ENCODE measurements at places on chromosomes 2 and 18.
A peak's percentile ranks its signal among the peaks of the same experiment; 100 is the strongest.

- DNase-seq, result peak; percentile 2
Measured at GRCh38 chr2:182951948-182952663, 85.7 kb upstream of the FRZB start.

DNA sequence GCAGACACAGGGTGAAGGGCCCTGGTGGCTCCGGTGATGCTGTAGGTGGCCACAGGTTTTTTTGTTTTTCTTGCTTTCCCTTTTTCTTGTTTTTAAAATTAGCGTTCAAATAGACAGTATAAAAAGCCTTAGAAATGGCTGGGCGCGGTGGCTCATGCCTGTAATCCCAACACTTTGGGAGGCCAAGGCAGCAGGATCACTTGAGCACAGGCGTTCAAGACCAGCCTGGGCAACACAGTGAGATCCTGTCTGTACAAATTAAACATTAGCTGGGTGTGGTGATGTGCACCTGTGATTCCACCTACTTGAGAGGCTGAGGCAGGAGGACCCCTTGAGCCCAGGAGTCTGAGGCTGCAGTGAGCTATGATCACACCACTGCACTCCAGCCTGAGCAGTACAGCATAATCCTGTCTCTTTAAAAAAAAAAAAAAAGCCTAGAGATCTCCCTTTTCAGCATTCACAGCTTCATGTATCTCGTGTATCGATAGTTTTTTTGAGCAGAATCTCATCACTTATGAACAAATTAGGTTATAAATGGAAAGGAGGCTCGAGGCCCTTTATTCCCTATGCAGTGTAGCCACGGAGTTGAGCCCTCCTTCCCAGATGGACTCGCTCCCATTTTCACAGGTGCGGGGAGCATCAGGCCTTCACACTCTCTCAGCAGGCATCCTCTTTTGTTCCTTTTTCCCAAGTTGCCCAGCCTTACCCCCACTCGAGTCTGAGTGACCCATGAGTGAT lies 50.8 kb downstream of the EMILIN2 start:
- no peak for DNase-seq

- no peak for DNase-seq
Measured at GRCh38 chr2:122704109-122704563, 948.7 kb downstream of the TSN start.

- DNase-seq, result no peak
Measured at GRCh38 chr2:237281836-237282306, 132.1 kb downstream of the COL6A3 start.

DNA sequence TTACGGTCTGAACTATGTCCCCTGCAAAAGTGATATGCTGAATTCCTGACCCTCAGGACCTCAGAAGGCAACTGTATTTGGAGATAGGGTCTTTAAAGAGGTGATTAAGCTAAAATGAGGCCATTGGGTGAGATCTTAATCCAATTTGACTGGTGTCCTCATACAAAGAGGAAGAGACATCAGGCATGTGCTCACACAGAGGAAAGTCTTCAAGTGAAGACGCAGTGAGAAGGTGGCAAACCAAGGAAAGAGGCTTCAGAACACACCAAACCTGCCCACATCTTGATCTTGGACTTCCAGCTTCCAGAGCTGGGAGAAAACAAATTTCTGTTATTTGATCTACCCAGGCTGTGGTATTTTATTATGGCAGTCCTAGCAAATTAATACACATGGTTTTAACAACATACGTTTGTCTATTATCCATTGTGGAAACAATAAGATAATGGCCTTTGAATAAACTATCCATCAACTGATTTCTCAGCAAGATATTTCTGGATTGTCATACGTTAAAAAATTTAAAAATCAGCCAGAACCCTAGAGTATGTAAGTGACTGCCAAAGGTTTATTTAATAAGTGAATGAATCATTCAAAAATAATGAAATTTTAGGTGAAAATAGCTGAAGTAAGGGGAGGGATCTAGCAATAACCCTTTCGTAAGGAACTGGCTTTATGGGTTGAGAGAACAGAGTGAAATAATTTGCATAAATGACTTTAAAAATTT lies 6.5 kb downstream of the WIPF1 start:
- no peak for DNase-seq

DNA sequence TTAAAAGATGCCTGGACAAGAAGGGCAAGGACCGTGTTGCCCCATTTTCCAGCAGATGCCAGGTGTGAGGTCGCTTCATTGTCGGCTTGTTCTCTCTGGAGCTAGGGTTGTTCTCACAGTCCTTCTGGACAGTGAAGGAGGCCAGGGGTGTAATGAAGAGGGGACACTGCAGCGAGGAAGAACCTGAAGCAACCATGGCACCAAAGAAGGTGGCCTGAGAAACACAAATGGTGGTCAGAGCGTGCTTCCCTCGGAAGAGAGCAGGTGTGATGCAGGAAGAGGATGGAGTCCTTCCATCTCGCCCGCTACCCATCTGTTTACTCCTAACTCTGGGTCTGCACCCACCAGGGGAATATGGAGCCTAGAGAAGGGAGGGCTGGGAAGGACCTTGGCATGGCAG lies 50.3 kb upstream of the TWIST2 start:
- DNase-seq, result no peak

DNA sequence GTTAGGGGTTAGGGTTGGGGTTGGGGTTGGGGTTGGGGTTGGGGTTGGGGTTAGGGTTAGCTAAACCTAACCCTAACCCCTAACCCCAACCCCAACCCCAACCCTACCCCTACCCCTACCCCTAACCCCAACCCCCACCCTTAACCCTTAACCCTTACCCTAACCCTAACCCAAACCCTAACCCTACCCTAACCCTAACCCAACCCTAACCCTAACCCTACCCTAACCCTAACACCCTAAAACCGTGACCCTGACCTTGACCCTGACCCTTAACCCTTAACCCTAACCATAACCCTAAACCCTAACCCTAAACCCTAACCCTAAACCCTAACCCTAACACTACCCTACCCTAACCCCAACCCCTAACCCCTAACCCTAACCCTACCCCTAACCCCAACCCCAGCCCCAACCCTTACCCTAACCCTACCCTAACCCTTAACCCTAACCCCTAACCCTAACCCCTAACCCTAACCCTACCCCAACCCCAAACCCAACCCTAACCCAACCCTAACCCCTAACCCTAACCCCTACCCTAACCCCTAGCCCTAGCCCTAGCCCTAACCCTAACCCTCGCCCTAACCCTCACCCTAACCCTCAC lies 24.1 kb upstream of the RABL2A start:
- DNase-seq, result no peak

- DNase-seq, result peak; percentile 6
Measured at GRCh38 chr2:156538083-156538504, 101.9 kb downstream of the GPD2 start.

DNA sequence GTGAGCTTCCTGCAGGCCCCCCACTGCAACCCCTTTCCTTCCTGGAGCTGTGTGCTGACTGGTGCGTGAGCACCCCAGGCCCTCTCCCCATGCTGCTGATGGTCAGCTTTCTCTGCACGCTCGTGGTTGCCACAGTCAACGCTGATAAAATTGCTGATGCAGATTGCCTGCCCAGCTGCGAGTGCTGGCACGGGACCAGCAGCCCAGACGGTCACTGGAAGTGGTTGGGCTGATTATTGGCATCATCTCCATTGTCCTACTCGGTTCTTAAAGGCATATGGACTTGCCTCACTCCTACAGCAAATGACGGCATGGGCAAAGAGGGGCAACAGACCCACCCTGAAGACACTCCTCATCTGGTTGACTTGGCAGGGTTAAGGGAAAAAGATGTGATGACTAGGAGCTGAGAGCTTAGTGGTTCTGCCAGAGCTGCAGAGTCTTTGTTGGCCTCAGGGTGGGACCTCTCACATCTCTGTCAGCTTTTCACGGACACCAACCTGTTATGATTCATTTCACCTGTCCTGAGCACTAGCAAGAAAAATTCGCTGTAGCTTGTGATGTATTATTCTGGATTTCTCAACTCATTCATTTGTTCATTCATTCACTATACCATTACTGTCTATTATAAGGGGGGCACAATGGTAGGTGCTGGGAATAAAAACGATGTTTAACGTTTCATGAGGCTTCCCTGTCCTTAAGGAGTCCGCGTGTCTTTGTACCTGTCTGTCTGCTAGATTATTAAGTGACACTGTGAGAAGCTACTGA lies 38.4 kb downstream of the PAX8 start:
- no peak for DNase-seq

DNA sequence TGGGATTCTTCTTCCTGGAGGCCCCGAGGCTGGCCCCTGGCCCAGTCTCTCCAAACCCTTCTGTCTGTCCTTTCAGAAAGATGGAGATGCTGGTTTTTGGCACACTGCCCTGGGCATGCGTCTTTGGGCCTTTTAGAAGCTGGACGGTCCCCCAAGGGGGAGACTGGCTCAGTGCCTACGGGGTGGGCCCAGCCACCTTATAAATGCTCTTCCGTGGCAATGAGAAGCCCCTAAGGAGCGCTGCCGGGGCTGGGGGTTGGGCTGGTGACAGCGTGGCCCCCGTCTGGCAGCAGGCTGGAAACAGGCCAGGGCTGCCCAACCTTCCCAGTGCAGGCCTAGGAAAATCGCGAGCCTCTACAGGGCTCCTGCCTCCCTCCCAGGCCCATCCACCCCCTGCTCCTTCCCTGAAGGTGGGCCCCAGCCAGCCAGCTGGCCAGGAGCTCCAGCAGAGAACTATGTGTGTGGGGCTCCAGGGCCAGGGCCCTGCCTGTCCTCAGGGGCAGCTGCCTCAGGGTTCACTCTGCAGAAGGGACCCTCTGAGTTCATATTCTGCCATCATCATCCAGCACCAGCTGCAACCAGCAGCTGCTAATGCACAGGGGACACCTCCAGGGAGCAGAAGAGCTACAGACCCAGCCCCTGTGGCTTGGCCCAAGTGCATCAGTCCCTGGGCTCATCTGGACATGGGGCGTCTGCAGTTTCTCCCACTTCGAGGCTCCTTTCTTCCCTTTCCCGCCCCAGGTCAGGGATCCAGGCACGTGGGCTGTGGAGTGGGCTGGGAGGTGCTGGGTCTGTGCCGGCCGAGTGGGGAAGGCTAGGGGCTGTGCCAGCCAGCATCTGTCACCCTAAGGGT lies 107.6 kb upstream of the OTOS start:
- DNase-seq, result no peak

- no peak for DNase-seq
Measured at GRCh38 chr2:129847043-129847442, 132.4 kb upstream of the RAB6C start.

DNA sequence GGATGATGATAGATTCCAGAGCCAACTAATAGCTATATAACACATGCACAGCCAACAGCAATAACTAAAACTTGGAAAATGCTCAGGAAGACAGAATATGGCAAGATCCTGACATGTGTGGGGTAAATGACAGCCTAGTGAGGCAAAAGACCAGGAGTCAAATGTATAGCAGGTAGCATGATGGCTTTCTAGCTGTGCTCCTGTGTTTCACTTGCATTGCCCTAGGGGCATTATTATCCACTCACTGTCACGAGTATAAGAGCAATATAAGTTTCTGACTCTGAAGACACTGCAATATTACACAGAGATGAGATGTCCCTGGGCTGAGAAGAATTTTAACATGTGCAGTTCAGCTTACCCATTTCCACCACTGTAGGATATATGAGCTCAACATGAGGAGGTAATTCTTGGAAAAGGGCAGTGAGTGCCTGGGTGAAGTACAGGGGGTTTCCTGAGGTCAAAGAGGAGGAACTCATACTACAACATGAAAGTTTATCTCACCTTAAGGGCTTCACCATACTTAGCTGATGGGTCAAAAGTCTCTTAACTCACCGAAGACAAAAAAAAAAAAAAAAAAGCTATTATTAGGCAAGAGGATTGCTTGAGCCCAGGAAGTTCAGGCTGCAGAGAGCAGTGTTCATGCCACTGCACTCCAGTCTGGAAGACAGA lies 1385.6 kb upstream of the SLC39A10 start:
- DNase-seq, result no peak

GRCh38 chr2:226902041-226902966 lies 66.5 kb downstream of the RHBDD1 start:
- DNase-seq, result no peak

All from GM19239 (cell line).